Activated naive CD4-positive, alpha-beta T cell treated with anti-CD3 and anti-CD28 coated beads, Interleukin-2, amount 50 U/mL, for 72 hours (primary cell): ENCODE measurements at places on chromosomes 1 and 21. TPM values are rescaled to one million over a fixed set of nuclear protein-coding genes. Genes with fewer than 3 reads are reported as not detected.

GRCh38 chr1:1437904-1438376, 2.5 kb downstream of the VWA1 start:
- no peak for DNase-seq

DNA sequence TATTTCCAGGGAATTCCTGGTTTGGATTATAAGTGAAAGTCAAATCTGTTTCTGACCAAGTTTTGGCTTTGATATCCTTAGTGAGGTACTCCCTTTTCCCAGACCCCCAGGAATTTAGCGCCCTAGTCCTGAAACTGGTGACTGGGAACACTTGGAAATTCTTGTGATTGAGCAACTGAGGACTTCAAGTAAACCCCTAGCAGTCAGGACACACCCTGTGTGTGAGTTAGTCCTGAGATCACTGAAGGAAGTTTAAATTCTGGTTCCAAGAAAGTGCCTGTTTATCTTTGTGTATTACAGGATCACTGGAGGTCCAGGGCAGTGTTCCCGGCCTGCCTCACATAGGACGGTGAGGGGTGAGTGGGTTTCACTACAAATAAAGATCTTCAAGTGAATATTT, 95.1 kb upstream of the F3 start:
- no peak for DNase-seq

GRCh38 chr1:206931709-206932108, 10.0 kb upstream of the FCMR start:
- DNase-seq: no peak

DNA sequence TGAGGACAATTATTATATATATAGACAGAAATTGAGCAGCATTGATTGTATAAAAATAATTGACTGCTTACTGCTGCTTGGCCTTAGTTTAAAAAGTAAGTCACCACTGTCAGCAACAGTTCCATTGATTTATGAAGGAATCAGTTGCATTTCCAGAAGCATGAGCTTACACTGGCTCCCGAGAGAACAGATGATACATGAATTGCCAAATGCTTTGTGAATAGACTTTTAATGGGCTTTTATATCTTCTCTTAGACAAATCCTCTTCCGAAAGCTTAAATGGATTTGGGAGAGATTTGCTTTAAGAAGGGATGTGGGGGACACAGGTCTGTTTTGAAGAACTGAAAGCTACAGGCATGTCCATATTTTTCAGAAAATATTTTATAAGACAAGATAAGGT, 7.5 kb downstream of the FHAD1 start:
- no peak for DNase-seq

- no peak for DNase-seq
Observed at GRCh38 chr1:89936694-89937093, 58.2 kb upstream of the ZNF326 start.

IL20 gene
- not detected for total RNA-seq
